Gastrocnemius medialis (tissue), 4 donors: ENCODE measurements at places on chromosomes 16 and 17. TPM values are rescaled to one million over a fixed set of nuclear protein-coding genes. Genes with fewer than 3 reads are reported as not detected.

The IGF2BP1 gene
- total RNA-seq: not detected

GRCh38 chr16:86391486-86391885, 118.8 kb upstream of the FOXF1 start:
- no peaks in the 10 kb centered on the region for H3K36me3 ChIP-seq
- no peak overlapping the region for H3K4me3 ChIP-seq
- H3K27me3 ChIP-seq: peaks cover 7% of the 10 kb centered on the region
- DNase-seq: no peak
- H3K27ac ChIP-seq: no peak overlapping the region
- no peaks in the 10 kb centered on the region for H3K4me1 ChIP-seq

The SPATA32 gene
- total RNA-seq: not detected

The PDIA2 gene
- total RNA-seq: not detected

The CACNG1 gene
- total RNA-seq: 185 TPM

DNA sequence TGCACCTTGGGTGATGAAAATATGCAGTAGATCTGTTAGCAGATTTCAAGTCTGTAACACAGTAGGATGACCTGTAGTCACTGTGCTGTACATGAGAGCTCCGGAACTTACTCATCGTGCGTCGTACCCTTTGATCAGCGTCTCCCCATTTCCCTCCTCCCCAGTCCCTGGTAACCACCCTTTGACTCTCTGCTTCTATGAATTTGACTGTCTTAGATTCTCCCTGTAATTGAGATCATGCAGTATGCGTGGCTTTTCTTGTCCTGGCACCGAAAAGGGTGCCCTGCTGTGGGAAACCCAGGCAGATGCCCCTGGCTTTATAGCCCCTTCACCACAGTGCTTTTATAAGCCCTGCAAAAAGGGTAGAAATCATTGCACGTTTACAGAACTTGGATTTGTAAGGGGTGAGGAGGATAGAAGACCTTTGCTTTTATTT, 20.5 kb downstream of the CLEC16A start:
- peak overlapping the region; percentile 64 for H3K27ac ChIP-seq
- peaks cover 15% of the 10 kb centered on the region for H3K4me1 ChIP-seq
- DNase-seq: no peak
- peaks cover 15% of the 10 kb centered on the region for H3K36me3 ChIP-seq
- H3K4me3 ChIP-seq: no peak overlapping the region
